ENCODE measurements at places on chromosomes 3 and 15.

- H3K4me3 ChIP-seq, result peak overlapping the region; percentile 45
- DNase-seq, result no peak
- H3K36me3 ChIP-seq, result no peaks in the 10 kb centered on the region
- peaks cover 26% of the 10 kb centered on the region for H3K4me1 ChIP-seq
Observed at GRCh38 chr15:38631119-38632075, 66.8 kb upstream of the RASGRP1 start.

- H3K27ac ChIP-seq, result no peak overlapping the region
- no peak for DNase-seq
- no peaks in the 10 kb centered on the region for H3K27me3 ChIP-seq
- H3K4me1 ChIP-seq, result peaks cover 9% of the 10 kb centered on the region
- no peaks in the 10 kb centered on the region for H3K36me3 ChIP-seq
Observed at GRCh38 chr3:100047455-100048141, 66.7 kb downstream of the FILIP1L start.

GRCh38 chr3:142356818-142357217 lies 91.0 kb downstream of the XRN1 start:
- peaks cover 56% of the 10 kb centered on the region for H3K36me3 ChIP-seq
- DNase-seq, result no peak
- H3K27ac ChIP-seq, result no peak overlapping the region
- no peaks in the 10 kb centered on the region for H3K4me1 ChIP-seq
- H3K27me3 ChIP-seq, result no peaks in the 10 kb centered on the region
- H3K4me3 ChIP-seq, result no peak overlapping the region

GRCh38 chr3:100954990-100955389 lies 38.2 kb downstream of the ABI3BP start:
- H3K27me3 ChIP-seq, result no peaks in the 10 kb centered on the region
- H3K4me3 ChIP-seq, result no peak overlapping the region
- no peaks in the 10 kb centered on the region for H3K36me3 ChIP-seq
- no peak overlapping the region for H3K27ac ChIP-seq
- no peaks in the 10 kb centered on the region for H3K4me1 ChIP-seq
- no peak for DNase-seq

DNA sequence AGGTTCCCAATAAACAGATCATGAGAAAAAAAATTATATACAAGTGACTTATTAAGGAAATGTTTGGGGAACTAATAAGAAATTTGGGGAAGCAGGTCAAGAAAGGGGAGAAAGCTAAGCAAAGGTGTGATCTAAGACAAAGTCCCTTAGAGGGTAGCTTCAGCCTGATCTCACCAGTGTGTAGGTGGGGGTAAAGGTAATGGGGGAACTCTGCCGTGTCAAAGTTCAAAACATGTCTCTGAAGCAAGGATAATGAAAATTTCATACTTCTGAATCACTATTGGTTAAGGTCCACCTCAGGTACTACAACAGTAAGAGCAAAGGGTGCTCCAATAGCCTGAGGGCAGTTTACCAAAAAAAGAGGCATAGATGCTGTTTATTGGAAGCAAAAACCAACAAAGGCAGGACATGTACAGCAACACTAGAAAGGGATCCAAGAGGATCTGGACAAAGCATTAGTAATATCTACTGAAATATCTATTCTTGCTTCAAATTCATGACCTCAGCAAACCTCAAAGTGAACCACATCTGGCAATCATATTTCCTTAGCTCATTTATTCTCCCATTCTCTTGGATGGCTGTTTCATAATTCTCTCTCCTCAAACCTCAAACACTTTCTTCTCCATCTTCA lies 6.9 kb downstream of the ACAD11 start:
- DNase-seq, result no peak
- H3K4me1 ChIP-seq, result peaks cover 7% of the 10 kb centered on the region
- H3K27ac ChIP-seq, result no peak overlapping the region
- H3K4me3 ChIP-seq, result no peak overlapping the region
- no peaks in the 10 kb centered on the region for H3K36me3 ChIP-seq

Measured in T-helper 2 cell treated with Interferon-gamma antibody and Interleukin-4, amounts not matched to agents 5 μg/mL and 100 μg/mL, for 36 hours (primary cell).